ENCODE measurements at places on chromosomes 7 and 10. TPM values are rescaled to one million over a fixed set of nuclear protein-coding genes. Genes with fewer than 3 reads are reported as not detected.

- no peak overlapping the region for H3K27ac ChIP-seq
- H3K4me1 ChIP-seq = no peaks in the 10 kb centered on the region
- no peak overlapping the region for H3K4me3 ChIP-seq
- no peak for DNase-seq
- no peaks in the 10 kb centered on the region for H3K36me3 ChIP-seq
Measured at GRCh38 chr7:120760050-120760449, 97.9 kb downstream of the TSPAN12 start.

- peak overlapping the region; percentile 27 for H3K27ac ChIP-seq
- H3K4me1 ChIP-seq = peaks cover 48% of the 10 kb centered on the region
- H3K4me3 ChIP-seq = no peak overlapping the region
- H3K36me3 ChIP-seq = peaks cover 12% of the 10 kb centered on the region
- H3K27me3 ChIP-seq = no peaks in the 10 kb centered on the region
Measured at GRCh38 chr10:109913306-109913892, 9.9 kb downstream of the XPNPEP1 start.

GRCh38 chr7:74441801-74442200 lies 11.9 kb upstream of the GTF2IRD1 start:
- H3K4me1 ChIP-seq = no peaks in the 10 kb centered on the region
- H3K27ac ChIP-seq = no peak overlapping the region
- H3K36me3 ChIP-seq = no peaks in the 10 kb centered on the region
- DNase-seq = no peak

Gene AKR1C3
- 181 TPM for total RNA-seq

Gene LIPM
- not detected for total RNA-seq

All from Calu3 (cell line).